Effector memory CD4-positive, alpha-beta T cell (primary cell): ENCODE measurements at places on chromosomes 7 and 10.

DNA sequence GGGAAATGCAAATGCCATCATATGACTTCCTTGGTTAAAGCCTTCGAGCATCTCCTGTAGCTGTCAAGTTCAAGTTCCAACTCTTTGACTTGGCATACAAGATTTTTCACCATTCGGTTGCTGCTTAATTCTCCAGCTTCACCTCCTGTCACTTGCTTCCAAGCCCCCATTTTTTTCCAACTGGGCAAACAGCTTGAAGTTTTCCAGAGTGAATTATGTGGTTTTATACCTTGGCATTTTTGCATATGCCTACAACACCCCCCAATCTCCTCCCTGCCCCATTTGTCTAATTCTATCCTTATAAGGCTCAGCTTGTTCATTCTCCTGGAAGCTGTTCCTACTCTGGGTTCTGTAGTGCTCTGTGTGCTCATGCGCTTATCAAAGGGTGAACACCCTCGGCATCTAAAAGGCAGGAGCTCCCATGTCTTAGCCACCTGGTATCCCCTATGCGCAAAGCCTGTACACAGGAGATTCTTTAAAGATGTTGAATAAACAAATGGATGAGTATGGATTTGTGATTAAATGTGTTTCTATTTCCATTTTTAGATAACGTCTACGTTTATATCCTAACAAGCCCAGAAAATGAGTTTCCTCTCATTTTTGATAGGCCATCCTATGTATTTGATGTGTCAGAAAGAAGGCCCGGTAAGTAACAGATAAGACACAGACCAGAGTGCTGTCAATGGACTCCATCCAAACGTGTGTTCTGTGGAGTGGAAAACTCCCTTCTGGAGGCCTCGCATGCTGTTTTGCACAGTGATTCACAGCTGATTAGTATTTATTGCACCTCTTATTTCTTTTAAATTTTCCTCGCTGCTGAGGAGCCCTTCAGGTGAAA is 52.5 kb downstream of the CDHR3 start:
- no peak for DNase-seq

DNA sequence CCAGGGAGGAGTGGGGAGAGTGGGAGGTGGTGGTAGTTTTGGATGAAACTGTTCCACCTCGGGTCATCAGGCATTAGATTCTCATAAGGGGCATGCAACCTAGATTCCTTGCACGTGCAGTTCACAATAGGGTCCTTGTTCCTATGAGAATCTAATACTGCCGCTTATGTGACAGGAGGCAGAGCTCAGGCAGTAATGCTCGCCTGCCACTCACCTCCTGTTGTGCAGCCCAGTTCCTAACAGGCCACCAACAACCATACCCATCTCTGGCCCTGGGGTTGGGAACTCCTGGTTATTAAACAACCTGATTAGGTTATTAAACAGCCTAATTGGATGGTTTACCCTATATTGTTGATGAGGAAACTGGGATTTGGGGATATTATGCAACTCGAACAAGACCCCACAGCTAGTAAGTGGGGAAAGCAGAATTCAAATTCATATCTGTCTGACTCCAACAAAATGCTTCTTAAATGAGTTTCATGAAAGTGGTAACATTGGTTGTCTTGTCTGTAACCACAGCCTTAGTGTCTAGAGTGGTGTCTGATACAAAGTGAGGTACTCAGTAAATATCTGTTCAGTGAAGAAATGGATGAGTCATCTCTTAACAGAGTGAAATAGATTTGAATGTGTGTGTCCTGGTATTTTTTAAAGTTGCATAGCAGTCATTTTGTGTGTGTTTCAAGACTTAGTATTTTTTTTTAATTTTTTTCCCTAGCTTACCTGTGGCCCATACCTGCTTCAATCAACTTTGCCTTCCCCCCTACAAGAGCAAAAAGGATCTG is 101.6 kb downstream of the HECTD2 start:
- no peak for DNase-seq

GRCh38 chr10:88474884-88475844 is 108.0 kb downstream of the RNLS start:
- DNase-seq = no peak

DNA sequence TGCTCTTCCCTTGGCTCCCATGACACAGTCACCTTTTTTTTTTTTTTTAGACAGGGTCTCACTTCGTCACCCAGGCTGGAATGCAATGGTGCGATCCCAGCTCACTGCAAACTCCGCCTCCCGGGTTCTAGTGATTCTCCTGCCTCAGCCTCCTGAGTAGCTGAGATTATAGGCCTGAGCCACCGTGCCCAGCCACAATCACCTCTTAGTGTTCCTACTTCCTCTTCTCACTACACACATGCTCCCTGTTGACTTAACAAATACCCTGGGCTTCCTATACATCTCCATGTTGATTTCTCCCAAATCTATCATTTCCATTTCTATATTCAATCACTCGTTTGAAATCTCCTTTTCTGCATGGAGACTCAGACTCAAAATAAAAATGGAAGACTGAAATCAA is 91.7 kb downstream of the CUBN start:
- no peak for DNase-seq

DNA sequence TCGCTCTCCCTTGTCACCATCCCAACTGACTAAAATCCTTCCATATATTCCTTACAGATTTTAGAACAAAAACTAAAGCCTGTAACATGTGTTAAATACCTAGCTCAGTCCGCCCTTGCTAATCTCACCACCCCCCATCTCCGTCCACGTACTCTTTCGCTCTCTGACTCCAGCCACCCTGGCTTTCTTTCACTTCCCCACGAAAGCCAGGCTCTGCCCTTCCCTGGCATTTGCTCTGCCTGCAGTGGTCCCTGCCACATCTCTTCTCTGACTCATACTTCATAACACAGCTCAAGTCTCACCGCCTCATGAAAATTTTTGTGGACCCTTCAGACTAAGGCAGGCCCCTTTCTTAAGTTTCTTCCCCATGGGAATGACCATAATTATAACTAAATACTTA is 11.7 kb upstream of the GPAM start:
- DNase-seq = no peak

- DNase-seq = no peak
Measured at GRCh38 chr7:141763797-141764196, at the start of gene TAS2R3. TSS of gene TAS2R3 (plus strand) at chr7:141764097. CDS start at chr7:141764159, 62 bp downstream.

DNA sequence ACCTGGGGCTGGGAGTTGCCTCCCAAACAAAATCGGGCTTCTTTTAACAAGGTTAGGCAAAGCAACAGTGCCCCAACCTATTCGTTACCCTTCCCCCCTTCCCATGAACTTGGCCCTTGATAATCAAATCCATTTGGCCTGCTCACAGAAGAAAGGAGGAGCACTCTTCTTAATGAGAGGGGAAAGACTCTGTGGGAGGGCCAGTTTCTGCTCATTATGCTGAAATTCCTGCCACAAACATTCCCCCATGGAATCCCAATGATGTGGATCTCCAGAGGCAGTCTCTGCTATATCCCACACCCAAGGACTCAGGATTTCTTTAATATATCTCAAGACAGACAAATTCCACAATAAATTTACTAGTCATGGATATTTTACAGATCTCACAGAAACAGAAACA is 43.0 kb downstream of the LSM5 start:
- no peak for DNase-seq

GRCh38 chr7:137760111-137760510 is 86.7 kb downstream of the DGKI start:
- DNase-seq = no peak

GRCh38 chr10:26517141-26517867 is 79.2 kb downstream of the APBB1IP start:
- no peak for DNase-seq

DNA sequence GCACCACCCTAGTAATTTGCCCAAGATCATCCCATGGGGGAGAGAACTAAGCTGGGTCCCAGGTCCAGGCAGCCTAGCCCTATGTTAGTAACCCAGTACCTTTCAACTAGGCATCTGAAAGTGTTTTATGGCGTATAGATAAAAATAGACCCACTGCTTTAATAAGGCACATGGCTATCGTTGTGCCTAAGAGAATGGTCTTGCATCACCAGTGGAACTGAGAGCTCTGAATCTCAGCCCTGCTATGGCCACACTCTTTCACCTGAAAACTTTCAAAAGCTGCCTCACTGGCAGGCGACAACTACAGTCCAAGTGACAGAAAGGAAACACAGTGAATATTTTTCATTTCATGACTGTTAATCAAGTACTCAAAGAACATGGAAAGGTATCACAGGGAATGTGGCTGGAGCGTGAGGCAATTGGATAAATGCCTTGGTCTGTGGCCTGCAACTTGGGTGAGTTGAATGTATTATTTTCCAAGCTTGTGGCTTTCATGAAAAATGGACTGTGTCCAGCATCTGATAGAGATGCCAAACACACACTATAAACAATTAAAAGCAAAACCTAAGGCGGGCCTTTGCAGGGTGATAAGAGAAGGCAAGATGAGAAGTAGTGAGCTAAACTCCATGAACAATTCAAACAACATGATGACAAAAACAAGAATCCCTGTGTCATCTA is 18.0 kb upstream of the SFMBT2 start:
- no peak for DNase-seq

GRCh38 chr10:5268743-5269142 is 72.1 kb downstream of the AKR1C4 start:
- no peak for DNase-seq

- no peak for DNase-seq
Measured at GRCh38 chr7:38147005-38147404, 31.0 kb upstream of the STARD3NL start.

DNA sequence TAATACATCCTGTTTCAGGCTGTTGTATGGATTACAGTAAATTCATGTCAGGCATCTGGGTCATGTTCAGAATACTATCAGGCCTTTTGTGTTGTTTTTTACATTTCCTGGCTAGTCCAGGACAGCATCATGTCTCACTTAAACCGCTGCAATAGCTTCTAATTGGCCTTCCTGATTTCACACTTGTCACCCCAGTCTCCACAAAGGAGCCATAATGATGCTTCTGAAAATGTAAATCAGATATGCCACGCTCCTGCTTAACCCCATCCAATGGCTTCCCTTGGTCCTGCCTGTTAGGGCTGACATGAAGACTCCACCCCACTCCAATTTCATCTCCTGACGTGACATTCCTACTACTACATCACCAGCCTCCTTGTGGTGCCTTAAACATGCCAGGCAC is 220.0 kb downstream of the CACNA2D1 start:
- DNase-seq = no peak
